T follicular helper cell (primary cell): ENCODE measurements at places on chromosomes 5 and 9.
A peak's percentile ranks its signal among the peaks of the same experiment; 100 is the strongest.

DNA sequence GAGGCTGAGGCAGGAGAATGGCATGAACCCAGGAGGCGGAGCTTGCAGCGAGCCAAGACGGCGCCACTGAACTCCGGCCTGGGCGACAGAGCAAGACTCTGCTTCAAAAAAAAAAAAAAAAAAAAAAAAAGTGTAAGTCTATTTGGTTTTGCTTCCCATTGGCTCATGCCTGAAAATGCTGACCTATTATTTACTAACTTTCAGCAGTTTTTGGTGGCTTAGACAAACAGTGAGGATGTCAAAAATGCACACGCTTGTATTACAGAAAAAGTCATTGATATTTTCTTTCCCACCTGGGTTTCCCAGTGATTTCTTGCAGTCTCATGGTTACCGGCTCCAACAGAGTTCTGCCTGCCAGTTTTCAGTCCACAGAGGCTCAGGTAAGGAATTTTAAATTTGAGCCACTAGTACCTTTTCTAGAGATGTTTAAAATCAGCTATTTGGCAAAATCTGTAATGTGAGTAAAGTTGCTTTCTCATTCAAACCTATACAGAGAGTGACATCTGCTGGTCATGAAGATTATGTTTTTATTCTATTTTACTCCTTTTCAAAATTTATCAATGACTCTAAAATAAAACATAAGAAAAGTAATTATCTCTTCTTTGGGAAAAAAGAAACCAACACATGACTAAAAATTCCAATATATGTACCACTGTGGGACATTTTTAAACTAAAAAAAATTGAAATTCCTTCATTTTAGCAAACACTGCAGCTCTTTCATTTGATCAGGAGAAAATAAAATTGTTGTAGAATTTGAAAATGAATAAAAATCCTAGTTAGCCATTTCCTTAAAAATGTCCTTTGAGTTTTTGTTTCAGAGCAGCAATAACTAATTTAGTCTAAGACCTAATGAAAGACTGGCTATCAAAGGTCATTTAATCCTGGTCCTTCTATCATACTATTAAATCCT lies 8.8 kb downstream of the FAM200C start:
- no peak for DNase-seq

DNA sequence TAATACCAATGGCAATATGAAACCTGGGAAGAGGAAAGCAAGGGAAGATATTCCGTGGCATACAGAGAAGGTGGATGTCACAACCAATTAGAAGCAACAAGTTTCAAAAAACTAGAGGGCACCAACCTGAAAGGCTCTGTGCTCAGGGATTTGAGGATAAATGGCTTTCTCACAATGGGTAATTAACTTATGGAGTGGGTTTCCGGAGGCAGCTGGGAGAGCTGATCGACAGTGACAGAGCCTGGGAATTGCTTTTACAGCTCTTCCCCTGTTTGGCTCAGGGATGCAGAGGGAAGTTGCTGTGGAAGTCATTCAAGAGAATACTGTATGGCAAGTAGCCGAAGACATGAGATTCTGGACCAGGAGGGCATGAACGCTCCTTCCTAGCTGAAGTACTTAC lies 237.0 kb downstream of the KIF4B start:
- no peak for DNase-seq

- DNase-seq = no peak
These were observed 36.8 kb upstream of the SSBP2 start for GRCh38 chr5:81787474-81788242.

GRCh38 chr5:114416254-114416653 lies 54.4 kb downstream of the KCNN2 start:
- DNase-seq = no peak

DNA sequence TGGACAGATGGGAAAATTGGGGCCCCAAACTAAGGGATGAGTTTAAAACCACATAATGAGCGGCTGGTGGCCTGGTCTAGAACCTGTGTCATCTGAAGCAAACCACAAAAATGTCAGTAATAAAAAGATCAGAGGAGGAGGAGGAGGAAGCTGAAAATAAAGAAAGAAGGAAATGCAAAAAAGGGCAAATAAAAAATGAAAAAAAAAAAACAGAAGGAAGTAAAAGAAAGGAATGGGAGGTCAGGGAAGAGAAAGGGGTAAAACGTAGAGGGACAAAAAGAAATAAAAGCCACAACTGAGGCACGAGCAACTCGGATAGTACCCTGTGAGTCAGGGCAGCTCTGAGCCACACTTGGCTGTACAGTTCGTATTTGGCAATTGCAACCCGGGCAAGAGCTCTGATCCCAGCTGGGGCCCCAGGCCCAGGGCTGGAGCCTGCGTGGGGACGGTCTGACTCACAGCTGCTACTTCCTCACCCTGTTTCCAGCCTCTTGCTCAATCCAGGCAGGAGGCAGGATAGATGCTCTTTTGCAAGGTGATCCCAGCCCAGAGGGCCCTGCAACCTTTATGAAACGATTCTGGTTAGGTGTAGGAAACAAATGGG lies 137.9 kb upstream of the TRIM32 start:
- no peak for DNase-seq

- DNase-seq = no peak
These were observed 110.0 kb downstream of the LURAP1L start for GRCh38 chr9:12884736-12885395.

DNA sequence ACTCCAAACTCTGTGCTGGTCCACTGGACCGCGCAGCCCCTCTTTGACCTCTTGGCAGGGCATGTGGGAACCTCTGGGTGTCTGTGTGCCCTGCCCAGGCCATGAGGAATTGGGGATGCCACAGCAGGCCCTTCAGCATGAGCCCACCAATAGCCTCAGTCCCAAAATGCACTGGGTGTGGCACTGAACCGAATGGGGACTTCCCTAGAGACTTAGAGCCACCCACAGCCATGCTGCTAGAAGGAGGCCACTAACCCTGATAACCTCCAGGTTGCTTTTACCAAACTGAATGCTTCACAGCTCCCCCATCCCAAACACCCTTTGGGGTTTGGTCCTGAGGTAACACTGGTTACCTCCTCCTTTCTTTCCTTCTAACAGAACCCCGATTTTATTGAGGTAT lies 302.7 kb downstream of the PIK3R1 start:
- DNase-seq = no peak

DNA sequence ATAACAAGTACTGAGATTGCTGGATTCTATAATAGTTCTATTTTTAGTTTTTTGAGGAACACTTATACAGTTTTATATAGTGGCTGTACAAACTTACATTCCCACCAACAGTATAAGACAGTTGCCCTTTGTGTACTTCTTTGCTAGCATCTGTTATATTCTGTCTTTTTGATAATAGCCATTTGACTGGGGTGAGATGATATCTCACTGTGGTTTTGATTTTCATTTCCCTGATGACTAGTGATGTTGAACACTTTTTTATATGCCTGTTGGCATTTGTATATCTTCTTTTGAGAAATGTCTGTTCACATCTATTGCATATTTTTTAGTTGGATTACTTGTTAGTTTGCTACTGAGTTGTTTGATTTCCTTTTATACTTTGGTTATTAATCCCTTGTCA lies 204.1 kb upstream of the SMC2 start:
- DNase-seq = no peak

DNA sequence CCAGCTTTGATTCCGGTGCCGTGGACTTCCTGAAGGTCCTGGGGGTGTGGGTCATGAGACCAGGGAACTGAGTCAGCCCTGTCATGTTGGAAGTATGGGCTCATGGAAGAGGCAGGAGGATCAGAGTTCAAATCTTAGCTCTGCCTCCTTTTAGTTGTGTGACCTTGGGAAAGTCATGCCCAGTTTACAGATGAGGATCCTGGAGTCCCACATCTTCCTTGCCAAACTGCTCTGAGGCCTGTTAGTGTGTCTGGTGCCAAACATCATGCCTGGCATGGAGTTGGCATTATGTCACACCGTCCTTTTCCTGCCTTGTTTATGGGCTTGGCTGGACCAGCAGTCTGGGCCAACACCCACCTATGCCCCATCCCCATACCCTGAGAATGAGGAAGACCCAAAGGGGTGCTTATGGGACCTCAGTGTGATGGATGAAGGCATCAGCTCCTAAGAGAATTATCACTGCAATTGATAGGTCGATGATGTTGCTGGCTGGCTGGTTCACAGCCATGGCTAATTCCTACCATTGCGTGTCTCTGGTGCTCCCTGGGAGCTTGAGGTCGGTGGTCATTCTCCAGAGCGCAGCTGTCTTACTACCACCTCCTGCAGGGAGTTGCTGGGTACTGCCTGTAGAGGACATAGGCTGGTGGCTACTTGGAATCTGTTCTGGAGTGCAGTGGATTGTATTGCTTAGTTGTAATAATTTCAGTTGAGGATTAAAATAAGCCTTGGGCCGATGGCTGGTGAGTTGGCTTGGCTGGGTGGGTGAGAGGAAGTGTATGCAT lies 140.5 kb upstream of the PITX1 start:
- no peak for DNase-seq

DNA sequence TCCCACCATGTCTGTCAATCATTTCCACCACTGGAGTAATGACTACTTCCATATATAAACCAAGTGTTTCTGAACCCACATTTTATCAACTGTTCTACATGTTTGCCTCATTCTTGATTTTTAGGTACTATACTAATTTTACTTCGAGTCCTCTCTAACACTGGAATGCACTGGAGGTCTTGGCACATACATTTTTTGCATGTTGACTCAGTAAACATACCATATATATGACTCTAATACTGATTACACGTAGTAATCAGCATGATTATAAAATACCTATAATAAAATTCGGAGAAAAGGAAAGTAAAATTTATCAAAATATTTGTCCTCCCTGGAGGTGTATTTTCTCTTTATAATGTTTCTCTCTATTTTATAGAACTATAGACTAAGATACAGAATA lies 621.7 kb upstream of the NUDT12 start:
- no peak for DNase-seq

- DNase-seq = peak; percentile 19
These were observed 666 bp downstream of the PPARGC1B start for GRCh38 chr5:149730620-149731331.

DNA sequence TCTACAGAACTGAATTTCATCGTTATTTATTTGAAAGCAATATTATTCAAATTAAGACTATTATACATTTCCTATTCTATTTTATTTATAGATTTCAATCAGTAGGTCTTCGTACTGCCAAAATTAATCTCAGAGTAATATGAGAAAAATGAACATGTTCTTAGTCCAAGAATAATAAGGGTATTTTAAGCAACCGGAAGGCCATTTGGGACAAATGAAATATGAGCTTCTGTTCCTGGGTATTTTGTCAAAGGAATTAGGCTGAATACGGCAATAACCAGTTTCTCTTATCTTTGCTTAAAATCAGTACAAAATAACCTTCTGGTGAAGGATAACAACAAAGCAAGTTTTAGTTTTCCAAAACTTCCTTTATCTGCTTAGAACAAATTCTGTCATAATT lies 410.3 kb upstream of the PRR16 start:
- DNase-seq = no peak

DNA sequence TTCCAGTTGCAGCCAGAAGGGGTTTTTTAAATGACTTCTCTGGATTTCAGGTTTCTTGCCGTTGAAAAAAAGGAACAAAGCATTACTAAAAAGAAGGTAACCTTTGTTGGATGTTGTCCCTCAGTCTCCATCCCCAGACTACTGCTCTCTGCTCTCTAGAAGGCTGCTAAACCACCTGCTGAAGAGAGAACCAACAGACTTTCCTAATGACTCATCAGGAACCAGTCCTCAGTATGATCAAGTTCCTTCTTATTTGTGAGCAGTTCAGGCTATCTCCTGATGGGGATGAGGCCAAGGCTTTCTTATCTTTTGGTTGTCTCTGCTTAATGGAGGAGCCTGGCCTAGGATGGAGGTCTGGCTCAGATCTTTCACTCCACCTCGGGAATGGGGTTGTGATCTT lies 4.1 kb downstream of the KIF4B start:
- no peak for DNase-seq

- DNase-seq = no peak
These were observed 25.2 kb downstream of the KDM4C start for GRCh38 chr9:6782981-6783380.

DNA sequence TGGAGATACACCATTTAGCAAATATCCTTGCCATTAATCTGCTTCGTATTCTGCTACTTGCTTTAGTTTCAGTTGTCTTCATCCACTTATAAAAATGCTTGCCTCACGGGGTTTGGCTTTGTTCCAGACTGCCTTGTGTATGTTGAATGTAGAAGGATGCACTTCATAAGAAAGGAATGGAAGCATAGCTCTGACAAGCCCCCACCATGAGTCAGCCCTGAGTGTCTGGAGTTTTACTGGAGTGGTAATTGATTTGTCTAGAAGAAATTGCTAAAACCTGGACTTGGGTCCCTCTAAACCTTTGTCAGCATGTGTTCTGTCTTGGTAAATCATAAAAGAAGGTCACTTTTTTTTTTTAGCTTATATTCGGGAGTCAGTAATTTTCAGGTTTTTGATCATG lies 4.6 kb downstream of the TEX48 start:
- no peak for DNase-seq

DNA sequence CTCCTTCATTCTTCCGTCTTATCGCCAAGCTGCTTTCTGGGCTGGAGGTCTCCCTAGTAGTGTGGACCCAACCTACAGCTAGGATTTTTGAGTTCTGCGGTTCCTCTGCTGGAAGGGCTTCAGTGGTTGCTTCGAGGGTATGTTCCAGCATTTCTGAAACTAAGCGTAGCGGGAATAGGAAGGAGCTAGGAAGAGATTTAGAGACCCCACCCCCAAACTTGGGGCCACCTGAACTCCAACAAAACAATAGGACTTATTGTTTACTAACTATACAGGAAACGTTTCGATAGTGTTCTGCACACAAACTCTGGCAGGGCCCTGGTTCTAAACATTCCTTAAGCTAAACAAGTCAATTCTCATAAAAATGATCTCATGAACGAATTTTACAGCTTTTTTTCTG lies 346.7 kb downstream of the PLK2 start:
- DNase-seq = no peak

GRCh38 chr9:84991514-84991870 lies 322.0 kb downstream of the NTRK2 start:
- no peak for DNase-seq

- no peak for DNase-seq
These were observed 72.2 kb downstream of the HSD17B4 start for GRCh38 chr5:119524485-119524884.

- no peak for DNase-seq
These were observed 20.0 kb downstream of the PITX1 start for GRCh38 chr5:135013947-135014570.

GRCh38 chr5:174166231-174167079 lies 120.9 kb downstream of the NSG2 start:
- DNase-seq = no peak

GRCh38 chr9:131046093-131046380 lies 37.1 kb downstream of the LAMC3 start:
- no peak for DNase-seq

- DNase-seq = no peak
These were observed 1.4 kb downstream of the ANKRA2 start for GRCh38 chr5:73564018-73564417.

GRCh38 chr5:112511920-112512319 lies 92.8 kb upstream of the EPB41L4A start:
- no peak for DNase-seq
